ENCODE measurements at places on chromosomes 7 and 10.

GRCh38 chr7:113367041-113367586, 248.8 kb upstream of the SMIM30 start:
- DNase-seq, result no peak

DNA sequence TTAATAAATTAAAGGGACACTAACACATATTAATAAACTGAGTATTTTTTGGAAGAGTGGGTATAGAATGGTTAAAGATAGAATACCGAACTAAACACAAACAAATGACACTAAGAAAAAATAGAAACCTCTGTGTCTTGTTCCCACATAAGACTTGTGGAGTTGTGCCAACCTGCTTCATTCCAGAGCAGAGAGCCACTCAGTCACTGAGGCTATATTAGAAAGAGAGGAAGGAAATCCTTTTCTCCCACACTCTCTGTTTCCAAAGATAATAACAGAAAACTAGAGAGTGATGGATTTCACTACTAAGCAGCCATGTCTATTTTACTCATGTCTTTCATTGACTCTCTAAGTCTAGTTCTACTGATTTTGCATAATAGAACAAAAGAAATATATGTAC, 26.0 kb downstream of the CTNNA3 start:
- no peak for DNase-seq

DNA sequence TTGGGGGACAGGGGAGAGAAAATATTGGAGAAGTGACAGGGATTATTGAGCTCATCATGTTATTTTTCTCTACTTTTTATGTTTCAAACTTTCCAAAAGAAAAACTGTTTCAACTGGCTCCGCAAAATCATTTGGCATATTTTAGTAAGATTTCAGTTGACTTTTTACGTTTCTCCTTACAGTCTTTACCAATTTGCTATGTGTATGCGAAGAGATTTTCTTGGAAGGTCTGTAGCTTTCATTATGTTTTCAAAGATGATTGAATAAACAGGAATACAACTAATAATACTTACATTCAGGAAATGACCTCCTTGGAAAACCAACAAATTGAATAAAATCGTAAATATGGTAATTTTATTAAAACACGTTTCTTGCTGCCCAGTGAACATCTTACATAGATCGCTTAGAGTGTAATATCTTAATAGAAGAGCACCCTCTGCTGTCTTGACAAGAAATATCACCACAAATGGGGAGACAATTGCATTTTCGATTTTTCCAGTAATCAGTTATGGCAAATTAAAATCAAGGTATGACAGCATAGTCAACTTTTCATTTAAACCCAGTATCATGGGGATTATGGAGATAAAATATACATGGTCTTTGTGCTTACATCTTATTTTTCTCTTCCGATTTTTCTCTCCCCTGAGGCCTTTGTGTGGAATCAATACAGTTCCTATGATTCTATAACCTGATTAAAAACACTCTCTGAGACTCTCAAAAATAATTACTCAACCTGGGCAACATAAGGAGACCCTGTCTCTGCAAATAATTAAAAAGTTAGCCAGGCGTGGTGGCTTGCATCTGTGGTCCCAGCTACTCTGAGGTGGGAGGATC, 43.1 kb downstream of the MBL2 start:
- DNase-seq, result no peak

- no peak for DNase-seq
Measured at GRCh38 chr7:42991913-42992591, 59.9 kb downstream of the MRPL32 start.

- no peak for DNase-seq
Measured at GRCh38 chr7:142451296-142451695, 193.4 kb upstream of the PRSS58 start.

DNA sequence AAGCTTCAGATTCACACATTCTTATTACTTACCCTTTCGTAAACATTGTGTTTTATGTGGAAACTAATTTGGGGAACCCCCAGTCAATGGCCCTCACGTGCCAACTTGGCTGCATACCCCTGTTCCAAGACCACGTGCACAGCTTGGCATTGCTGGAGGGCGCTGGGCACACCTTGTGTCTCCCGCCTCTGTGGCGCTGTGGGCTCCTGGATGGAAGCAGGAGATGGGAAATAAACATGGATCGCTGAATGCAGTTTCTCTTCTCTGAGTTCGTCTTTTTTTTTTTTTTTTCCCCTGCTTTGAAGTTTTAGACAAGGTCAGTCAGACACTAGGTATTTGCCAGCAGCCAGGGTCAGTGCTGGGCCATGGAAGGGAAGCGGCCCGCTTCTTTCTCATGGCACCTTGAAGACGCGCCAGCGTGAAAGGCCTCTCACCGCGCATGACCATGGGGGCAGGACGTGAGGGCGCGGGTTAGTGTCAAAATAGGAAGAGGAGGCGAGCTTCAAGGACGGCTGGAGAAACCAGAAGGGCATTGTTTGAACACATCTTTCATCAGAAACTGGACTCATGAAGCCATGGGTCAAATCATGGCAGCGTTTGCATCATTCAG, 27.3 kb downstream of the BNIP3 start:
- DNase-seq, result no peak

DNA sequence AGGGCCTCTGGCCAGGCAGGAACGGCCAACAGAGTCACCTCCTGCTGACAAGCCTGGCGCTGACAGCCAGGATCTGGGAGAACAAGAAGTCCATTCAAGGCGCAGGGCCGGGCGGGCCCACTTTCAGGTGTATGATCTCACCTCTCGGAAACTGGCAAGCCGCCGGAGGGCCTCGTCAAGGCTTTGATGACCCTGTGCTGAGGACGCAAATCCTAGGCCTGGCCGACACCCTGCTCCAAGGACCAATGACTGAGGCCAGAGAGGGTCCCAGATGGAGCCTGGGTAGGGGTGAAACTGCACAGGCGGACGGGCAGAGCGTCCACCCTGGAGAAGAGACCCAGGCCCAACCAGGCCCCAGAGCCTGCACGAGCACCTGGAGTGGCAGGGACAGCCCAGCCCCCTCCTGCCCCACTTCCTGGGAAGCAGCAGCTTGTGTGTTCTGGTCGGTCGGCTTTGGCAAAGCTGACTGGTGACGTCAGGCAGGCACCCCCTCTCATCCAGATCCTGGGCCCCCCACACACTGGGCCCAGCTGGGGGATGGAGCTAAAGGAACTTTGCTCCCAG, 30.6 kb downstream of the MYL10 start:
- no peak for DNase-seq

DNA sequence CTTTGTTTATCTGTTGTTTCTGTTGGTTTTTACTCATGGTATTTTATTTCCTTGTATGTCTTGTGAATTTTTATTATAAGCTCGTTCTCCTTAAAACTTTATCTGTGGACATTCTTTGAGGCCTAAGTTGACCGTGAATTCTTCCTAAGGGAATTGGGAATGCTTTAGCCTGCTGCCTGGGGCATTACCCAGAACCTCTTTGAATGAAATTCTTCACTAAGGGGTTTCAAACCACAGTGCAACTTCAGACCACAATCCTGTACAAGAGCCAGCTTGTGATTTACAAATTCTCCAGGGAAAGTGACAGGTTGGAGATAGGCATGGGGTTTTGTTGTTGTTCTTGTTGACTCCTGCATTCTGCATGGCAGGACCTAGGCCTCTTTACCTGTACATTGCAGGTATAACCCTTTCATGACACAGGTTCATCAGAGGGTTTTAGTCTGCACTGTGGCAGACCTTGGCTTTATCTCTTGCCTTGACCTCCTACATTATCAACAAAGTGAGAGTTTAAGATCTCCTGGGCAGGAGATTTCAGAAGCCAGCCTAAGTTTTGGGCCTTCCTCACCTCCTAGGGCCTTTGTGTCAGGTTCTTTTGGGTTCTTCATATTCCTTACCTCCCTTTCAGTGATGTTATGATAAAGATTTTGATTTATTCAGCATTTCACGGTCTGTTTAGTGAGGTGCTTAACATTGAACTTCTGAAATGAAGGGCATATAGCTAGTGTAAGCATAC, 70.2 kb downstream of the ABCC2 start:
- no peak for DNase-seq

- no peak for DNase-seq
Measured at GRCh38 chr7:44144968-44145478, 3.9 kb upstream of the MYL7 start.

DNA sequence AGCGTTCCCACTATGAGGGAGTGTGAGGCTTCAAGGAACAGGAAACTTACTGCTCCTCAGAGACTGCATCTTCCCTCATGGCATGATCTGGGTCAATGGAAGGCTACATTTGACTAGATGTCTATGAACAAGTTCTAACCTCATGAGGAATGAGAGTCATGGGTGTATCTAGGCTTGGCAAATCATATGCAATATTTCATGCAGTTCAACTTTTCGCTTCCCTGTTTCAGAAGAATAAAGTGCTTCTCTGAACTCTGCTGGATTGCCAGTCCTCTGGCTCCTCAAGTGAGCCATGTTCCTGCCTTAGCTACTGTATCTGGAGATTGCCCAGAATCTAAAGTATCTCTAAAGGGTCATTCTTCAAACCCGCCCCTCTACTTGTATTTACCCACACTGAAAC, 54.3 kb upstream of the SEMA3A start:
- no peak for DNase-seq

DNA sequence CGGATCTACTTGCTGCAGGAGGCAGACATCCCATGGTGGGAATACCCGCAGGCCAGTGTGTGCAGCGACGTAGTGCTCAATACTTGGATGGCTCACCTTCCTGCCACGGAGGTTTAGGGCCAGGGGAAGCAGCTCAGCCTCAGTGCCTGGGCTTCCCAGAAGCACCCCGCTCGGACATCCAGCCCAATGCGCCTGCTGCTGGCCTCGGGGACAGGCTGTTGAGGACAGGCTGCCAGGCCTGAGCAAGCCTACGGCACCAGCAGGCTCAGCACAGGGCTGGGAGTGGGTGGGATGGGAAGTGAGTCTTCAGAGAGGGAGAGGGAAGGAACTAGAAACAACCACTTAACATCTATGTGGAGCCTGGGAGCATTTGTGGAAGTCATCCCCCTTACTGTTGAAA, 441.3 kb upstream of the MGMT start:
- DNase-seq, result no peak

- no peak for DNase-seq
Measured at GRCh38 chr10:83881661-83882060, 257.6 kb upstream of the GHITM start.

- DNase-seq, result peak; percentile 98
Measured at GRCh38 chr10:104231784-104232612, at the start of gene CFAP43. CFAP43 (minus strand) TSS chr10:104232364; CDS start chr10:104232246, 118 bp downstream.

GRCh38 chr7:42085531-42085930, 151.5 kb downstream of the GLI3 start:
- no peak for DNase-seq

DNA sequence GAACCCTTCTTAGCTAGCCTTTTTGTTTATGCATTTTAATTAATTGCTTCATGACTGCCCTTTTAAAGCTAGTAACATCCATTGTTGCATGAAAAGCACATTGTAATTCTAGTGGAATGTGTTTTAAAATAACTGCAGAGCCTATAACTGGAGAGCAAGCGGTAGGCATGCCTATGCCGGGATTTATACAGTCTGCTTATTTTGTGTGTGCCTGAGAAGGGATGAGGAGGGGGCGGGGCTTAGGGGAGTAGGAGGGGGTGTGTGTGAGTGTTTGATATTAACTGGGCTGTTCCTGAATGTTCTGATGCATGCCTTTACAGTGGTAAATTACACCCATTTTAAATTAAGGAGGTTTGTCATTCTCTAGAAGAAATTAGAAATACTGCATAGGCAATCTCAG, 208.1 kb downstream of the TCF7L2 start:
- DNase-seq, result no peak

GRCh38 chr10:112429654-112430230, 17.0 kb downstream of the ZDHHC6 start:
- no peak for DNase-seq

- no peak for DNase-seq
Measured at GRCh38 chr7:47905076-47905920, 43.0 kb downstream of the PKD1L1 start.

DNA sequence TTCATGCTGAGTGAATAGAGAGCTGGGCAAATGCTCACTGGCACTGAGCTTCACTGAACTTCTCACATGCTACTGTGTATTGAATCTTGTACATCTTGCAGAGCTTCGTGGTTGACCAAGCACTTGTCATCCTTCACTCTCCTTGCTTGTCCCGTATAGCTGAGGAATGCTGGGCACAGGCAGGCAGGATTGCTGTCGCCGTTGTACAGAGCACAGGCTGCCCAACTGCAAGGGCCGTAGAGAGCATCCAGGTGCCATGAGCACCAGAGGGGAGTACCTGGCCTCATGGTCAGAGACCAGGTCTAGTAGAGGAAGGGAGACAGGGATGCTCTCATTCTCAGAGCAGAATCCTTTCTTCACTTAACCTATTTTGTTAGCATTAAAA, 99.8 kb upstream of the RET start:
- no peak for DNase-seq

DNA sequence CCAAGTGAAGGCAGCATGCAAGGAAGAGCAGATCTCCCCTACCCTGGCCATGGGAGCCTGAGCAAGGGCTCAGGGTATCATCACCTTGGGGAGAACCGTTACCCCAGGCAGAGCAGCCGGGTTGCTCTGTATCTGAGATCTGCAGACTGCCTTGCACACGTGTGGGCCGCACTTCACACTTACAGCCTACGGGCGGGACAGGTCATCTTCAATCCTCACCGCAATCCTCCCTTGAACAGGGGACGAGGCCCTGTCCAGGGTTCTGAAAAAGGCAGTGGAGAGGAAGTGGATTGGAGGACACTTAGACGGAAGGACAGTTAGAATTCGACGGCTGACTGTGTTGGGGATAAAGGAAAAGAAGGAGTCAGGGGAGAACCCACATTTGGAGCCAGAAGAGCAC, 51.4 kb downstream of the NPS start:
- DNase-seq, result no peak

DNA sequence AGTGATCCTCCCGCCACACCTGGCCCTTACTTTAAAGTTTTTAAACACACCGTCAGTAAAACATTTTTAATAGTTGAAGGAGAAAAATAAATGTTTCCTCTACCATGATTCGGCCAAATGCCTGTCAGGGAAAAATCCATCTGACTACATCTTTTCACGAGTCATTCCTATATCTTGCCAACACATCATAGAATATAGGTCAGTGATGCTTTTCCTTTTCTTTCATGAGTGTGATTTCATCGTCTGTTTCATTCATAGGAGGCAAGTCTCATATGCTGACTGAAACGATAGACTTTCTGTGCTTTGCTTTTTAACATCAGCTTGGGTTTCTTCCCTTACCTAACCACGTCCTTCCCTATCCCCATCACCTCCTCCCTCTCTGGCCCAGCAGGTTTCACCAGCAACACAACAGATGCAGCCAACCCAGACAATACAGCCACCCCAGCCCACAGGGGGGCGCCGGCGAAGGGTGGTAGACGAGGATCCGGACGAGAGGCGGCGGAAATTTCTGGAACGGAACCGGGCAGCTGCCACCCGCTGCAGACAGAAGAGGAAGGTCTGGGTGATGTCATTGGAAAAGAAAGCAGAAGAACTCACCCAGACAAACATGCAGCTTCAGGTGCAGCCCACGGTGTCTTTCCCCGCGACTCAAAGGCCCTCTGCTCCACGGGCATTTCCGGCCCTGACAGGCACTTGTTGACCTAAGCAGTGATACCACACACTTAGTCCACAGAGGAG, 149.2 kb downstream of the TRIL start:
- no peak for DNase-seq

DNA sequence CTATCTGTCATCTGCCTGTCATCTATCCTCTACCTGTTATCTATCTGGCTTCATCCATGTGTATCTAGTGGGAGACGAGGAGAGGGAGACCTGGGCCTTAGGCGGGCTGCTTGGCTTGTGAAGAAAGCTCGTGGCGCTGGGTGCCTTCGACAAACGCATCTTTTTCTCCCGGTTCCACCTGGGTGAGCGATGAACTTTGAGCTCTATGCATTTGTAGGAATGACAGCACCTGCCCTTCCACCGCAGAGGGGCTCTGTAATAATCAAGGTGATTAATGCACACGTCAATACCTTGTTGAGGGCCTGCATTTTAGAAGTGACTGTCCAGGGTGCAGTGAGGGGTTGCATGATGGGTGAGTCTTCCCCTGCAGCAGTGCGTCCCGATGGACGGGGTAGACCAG, 2.6 kb upstream of the VIPR2 start:
- no peak for DNase-seq
